ENCODE measurements at places on chromosomes 7 and 10.

GRCh38 chr7:80134115-80134535, 506 bp upstream of the GNAI1 start:
- DNase-seq = no peak

- DNase-seq = no peak
These were observed 22.3 kb downstream of the CALML3 start for GRCh38 chr10:5546891-5547680.

GRCh38 chr7:29989257-29989995, at the start of gene SCRN1:
SCRN1 (minus strand) TSS chr7:29989801; CDS start chr7:29969067, 20,734 bp downstream.
- no peak for DNase-seq

GRCh38 chr7:24854866-24855265, 97.6 kb upstream of the GSDME start:
- DNase-seq = no peak

Data from stimulated activated CD4-positive, alpha-beta T cell treated with anti-CD3 and anti-CD28 coated beads, Interleukin-15, amount 100 ng/mL, for 48 hours (primary cell).